ENCODE measurements at places on chromosomes 1 and 21.

- DNase-seq: peak; percentile 53
Observed at GRCh38 chr1:21117597-21118001, 59.1 kb downstream of the EIF4G3 start.

GRCh38 chr1:52482326-52483004 lies 70.4 kb downstream of the TUT4 start:
- no peak for DNase-seq

GRCh38 chr1:8408151-8408839 lies 90.4 kb downstream of the SLC45A1 start:
- DNase-seq: peak; percentile 88

- DNase-seq: no peak
Observed at GRCh38 chr1:2286923-2287322, 58.8 kb downstream of the SKI start.

GRCh38 chr1:7680207-7680954 lies 90.7 kb upstream of the VAMP3 start:
- peak; percentile 13 for DNase-seq

Data from HAP-1 (cell line).